ENCODE measurements at places on chromosomes 5 and 9. TPM values are rescaled to one million over a fixed set of nuclear protein-coding genes. Genes with fewer than 3 reads are reported as not detected.

The CNTNAP3B gene
- 149 TPM for total RNA-seq

The SV2C gene
- not detected for total RNA-seq

The SLCO6A1 gene
- total RNA-seq = not detected

The PRLR gene
- not detected for total RNA-seq

The LCN15 gene
- total RNA-seq = not detected

The GLRA1 gene
- total RNA-seq = not detected

Measured in thoracic aorta endothelial cell (primary cell).